ENCODE measurements at places on chromosomes 16 and 17.
A peak's percentile ranks its signal among the peaks of the same experiment; 100 is the strongest.

GRCh38 chr17:36524428-36524876, 10.2 kb downstream of the MYO19 start:
- DNase-seq: peak; percentile 19

GRCh38 chr17:41620583-41621434, 3.6 kb downstream of the KRT17 start:
- DNase-seq: peak; percentile 67

GRCh38 chr16:23642246-23642774, 1.0 kb downstream of the DCTN5 start:
- DNase-seq: no peak

DNA sequence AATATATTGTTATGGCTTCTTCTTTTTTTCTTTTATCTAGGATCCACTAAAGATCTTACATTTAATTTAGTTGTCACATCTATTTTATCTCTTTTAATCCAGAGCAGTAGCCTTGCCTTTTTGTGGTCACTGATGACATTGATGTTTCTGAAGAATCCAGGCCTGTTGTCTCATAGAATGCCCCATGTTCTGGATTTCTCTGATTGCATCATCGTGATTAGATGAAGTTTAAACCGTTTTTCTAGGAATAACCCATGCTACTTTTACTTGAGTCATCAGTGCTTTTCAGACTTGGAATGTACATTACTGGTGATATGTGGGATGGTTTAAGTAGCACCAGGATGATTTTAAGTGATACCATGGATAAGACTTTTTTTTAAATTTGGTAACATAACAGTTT, 106.4 kb upstream of the CES5A start:
- DNase-seq: peak; percentile 16

DNA sequence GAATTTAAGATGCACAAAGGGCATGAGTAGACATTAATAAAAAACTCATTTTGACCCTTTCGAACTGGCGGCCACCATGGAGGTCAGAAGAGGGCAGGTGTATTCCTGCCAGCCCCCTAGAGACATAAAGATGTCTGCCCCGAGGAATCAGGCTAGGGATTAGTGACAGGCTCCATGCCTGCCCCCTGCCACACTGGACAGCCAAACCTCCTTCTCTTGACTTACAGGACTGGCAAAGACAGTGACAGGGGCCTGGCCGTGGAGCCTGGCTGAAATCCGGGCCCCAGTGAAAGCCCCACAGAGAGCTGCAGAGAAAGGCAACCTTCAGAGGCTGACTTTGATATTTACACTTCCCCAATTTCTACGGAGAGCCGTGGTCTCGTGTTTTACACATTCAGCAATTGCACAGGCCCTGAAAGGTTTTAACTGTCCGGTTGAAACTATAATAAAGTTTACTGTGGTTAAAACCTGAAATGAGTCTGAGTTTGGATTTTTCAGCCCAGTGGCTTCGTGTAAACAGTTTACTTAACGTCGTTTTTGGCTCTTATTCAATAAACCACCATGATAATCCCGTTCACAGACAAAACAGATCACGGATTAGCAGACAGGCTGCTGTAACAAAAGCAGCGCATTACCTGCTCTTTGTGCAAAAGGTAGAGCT, 243.9 kb upstream of the MYOCD start:
- no peak for DNase-seq

GRCh38 chr17:61904094-61904710, 23.6 kb downstream of the INTS2 start:
- DNase-seq: no peak

GRCh38 chr16:88437367-88437964, 15.6 kb upstream of the ZFPM1 start:
- peak; percentile 34 for DNase-seq

GRCh38 chr17:57886020-57886419, 36.2 kb upstream of the MRPS23 start:
- no peak for DNase-seq

DNA sequence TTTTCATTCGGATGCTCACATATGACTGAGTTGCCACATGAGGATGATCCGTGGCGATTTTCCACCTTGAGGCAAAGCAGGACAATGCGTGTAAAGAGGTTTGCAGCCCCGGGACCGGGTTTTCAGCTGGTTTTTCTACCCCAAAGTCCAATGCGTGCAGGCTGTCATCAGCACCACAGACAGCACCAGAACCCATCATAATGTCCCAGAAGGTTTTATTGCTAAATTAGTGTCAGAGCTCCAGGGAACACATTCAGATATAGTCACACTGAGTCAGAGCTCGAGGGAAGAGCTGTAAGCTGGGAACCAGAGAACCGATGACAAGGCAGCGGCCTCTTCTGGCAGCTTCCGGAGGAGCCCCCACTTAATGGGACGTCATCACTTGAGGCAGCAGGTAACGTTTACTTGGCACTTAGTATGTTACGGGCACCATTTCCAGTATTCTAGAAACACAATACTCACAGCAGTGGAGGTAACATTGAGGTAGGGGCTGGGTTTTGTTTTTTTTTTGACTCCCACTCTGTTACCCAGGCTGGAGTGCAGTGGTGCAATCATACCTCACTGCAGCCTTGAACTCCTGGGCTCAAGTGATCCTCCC, 8.9 kb upstream of the NAGPA start:
- peak; percentile 49 for DNase-seq

DNA sequence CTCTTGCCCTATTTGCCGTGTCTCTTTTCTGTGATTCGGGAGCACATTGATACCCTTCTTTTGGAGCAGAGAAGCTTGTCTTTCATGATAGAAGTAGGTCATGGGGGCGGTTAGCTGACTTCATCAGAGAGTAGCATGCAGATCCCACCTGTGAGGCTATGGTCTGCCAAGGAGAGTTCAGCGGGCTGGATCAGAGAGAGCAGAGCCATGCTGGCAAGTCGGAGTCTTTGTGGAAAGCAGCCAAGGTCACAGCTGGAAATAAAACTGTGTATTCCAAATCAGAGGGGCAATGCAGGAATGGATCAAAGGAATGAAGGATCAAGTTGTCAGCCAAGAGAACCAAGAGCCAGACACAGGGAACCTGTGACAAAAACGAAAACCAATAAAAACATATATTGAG, 595.9 kb downstream of the WWOX start:
- no peak for DNase-seq

DNA sequence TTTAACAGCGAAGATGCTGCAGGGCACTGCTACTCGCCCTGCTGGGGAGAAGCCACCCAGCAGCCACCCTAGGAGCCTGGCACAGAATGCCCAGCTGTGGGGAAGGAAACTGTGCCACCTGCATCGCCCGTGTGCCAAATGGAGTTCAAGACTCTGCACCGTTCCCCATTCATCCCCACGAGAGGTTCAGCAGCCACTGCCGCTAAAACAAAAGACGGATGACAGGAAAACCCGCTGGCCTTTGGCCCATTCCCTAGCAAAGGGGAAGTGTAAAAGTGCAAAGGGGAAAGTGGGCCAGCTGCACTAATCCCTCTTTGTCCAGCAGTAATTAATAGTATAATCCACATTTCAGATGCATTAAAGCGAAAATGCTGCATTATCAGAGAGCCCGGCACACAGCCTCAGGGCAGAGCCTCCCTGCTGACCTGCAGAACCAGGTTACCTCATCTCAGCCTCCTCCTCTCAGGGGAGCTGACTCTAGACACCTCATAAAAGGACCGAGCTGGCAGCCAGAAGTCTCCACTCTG, 37.7 kb downstream of the ZFHX3 start:
- no peak for DNase-seq

DNA sequence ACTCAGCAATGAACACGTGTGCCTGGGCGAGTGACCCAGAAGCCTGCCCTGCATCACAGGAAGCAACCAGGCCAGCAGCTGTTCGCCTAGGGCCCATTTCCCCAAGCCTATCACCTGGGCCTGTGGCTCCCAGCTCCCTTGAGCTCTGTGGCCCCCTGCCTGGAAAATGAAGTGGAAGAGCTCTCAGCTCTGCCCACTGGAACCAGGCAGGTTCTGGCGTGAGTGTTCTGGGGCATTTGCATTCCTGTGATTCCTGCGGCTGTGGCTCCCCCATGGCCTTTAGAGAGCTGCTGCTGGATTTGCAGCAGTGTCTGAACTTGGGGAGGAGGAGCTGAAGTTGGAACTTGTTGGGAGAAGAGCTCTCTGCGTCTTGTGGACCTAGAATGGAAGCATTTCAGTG, 22.8 kb downstream of the PGS1 start:
- peak; percentile 41 for DNase-seq

DNA sequence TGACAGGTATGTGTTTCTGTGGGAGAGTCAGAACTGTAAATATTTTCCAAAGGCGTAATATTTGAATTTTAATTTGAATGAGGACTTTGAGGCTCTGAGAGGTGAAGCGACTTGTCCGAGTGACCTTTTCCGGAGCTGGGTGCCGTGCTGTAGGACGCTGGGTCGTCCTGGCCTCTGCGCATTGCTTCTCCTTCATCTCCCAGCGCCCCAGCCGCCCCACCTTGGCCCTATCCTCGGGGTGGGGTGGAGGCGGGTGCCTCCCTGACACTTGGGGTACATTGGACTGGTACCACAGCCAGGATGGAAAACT, 147.8 kb downstream of the SPECC1 start:
- no peak for DNase-seq

DNA sequence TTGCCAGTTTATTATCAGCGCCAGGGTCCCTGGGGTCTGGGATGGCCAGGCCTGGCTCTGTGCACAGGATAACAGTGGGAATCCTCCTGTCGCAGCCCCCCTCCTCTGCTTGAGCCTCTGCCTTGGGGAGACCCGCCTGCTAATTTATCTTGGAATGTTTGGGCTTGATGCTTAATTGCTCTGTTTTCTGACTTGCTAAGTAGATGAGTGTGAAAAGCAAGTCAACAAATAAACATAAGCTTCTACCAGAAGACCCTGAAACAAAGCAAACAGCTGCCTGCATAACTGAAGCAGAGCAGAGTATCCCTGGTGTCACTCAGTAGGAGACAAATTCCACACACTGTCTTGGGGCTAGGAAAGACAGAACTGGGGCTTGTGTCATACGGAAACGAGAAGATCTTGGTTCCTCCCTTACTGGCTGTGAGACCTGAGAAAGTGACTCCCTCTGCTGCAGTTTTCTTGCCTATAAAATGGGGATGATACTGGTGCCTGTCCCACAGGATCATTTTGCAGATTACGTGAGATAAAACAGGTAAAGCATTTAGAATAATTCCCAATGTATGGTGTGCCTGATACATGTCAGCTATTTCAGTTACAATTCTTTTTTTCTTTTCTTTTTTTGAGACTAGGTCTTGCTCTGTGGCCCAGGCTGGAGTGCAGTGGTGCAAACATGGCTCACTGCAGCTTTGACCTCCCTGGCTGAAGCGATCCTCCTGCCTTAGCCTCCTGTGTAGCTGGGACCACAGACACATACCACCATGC, 44.8 kb upstream of the IRX3 start:
- no peak for DNase-seq

- DNase-seq: peak; percentile 89
These were observed 43.3 kb upstream of the CMIP start for GRCh38 chr16:81401035-81401950.

DNA sequence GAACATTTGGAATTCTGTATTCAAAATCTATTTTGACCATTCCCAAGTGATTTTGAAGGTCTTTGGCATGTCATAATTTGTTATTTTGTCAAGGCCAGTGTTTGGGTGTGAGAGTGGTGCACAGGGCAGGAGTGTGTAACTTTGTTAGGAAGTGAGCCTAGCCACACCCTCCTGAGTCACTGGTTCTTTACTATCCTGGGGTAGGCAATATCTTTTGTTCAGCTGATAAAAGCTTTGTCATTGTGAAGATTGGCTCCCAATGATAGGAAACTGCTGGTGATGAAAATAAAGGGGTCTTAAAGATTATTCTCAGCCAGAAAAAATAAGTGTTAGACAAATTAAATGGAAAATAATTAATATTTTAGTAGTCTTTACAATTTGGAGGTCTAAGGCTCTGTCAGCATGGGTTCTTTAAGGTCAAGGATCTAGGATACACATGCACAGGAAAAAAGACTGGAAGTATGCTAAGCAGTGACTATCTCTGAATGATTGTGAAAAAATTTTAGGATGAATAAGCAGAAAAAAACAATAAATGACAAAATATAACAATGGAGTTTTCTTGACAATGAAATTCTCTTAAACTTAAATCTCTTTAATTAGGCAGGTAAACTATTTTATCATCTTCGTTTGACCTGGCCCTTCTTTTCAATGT, 5.1 kb downstream of the UBN1 start:
- DNase-seq: peak; percentile 38

DNA sequence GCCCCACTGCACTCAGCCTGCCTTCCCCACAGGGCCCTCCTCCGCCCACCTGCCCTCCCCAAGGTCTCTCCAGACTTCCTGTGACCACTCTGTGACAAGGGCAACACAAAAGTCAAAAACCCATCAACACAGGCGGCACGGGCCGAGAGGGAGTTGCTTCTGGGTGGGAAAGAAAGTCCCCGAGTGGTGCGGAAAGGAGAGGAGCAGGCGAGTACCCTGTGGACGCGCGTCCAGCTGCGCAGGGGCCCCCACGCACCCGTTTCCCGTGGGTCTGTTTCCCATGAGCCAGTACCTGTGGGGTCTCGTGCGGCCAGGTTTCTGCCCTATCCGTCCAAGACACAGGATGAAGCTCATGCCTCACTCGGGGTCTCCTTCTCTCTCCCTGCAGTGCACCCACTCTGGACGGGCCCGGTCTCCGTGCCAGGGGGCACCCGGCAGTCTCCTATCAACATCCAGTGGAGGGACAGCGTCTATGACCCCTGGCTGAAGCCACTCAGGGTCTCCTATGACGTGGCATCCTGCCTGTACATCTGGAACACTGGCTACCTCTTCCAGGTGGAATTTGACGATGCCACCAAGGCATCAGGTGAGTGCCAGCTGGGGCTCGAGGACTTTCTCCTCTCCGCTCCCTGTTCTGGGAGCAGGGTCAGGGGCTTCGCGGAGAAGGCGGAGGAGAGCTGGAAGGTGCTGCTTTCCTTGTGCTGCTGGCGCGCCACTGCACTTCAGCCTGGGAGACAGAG, 12.2 kb downstream of the CD2BP2 start:
- no peak for DNase-seq

DNA sequence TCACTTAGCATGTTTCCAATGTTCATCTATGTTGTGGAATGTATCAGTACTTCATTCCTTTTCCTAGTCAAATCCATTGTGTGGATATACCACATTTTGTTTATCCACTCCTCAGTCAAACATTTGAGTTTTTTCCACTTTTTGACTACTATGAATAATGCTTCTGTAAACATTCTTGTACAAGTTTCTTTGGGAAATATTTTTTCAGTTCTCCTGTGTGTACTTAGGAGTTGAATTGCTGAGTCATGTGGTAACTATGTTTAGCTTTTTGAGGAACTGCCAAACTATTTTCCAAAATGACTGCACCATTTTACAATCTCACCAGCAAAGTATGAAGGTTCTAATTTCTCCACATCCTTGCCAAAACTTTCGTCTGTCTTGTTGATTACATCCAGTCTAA, 223.7 kb upstream of the AXIN2 start:
- DNase-seq: peak; percentile 98

DNA sequence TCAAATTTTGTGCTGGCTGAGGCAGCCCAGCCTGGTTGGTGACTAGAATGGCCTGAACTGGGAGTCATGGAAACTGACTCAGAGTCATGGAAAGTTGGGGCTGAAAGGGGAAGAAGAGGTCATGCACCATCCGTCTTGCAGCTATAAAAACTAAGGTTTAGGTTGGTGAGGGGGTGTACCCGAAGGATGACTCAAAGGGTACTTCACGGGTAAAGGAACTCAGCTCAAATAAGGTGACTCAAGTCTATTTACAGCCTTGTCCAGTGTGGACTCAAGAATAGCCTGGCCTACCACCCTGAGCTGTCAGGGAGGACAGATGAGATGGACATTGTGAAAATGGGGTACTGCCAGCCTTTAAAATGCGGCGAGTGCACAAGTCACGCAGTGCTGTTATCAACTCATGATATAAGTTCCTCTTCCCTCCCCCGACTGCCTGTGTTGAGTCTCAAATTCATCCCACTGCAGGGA, 18.6 kb downstream of the CD300LB start:
- no peak for DNase-seq

GRCh38 chr16:25184771-25185170, 32.0 kb upstream of the AQP8 start:
- DNase-seq: peak; percentile 6
